ENCODE measurements at places on chromosomes 12 and 14.

- DNase-seq = no peak
Measured at GRCh38 chr14:69848903-69849391, 30.3 kb upstream of the SMOC1 start.

- no peak for DNase-seq
Measured at GRCh38 chr14:58620011-58620410, 17.8 kb upstream of the DACT1 start.

GRCh38 chr12:69662764-69663163 lies 36.3 kb downstream of the BEST3 start:
- DNase-seq = no peak

- no peak for DNase-seq
Measured at GRCh38 chr14:49479432-49479831, 106.7 kb downstream of the RPS29 start.

Measured in GM13977 (cell line).